ENCODE measurements at places on chromosomes 5 and 9.
A peak's percentile ranks its signal among the peaks of the same experiment; 100 is the strongest.

- no peak for DNase-seq
Observed at GRCh38 chr5:10596310-10596703, 32.4 kb downstream of the ANKRD33B start.

DNA sequence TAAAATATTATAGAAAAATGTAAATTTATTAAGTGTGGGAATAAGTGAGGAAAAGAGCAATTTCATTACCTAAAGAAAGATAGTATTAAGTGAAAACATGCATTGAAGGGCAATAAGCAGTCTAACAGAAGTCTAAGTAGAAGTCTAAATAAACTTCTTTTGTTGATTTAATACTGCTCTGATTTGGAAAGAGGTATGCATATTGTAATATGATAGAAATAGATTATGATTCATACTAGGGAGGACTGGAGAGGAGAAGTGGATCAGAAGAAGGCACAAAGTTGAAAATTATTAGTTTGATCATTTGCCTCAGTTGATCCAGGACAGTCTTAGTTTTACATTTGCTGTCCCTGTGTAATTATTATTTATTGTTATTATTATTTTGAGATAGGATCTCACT lies 6.6 kb upstream of the ERBIN start:
- peak; percentile 55 for DNase-seq

DNA sequence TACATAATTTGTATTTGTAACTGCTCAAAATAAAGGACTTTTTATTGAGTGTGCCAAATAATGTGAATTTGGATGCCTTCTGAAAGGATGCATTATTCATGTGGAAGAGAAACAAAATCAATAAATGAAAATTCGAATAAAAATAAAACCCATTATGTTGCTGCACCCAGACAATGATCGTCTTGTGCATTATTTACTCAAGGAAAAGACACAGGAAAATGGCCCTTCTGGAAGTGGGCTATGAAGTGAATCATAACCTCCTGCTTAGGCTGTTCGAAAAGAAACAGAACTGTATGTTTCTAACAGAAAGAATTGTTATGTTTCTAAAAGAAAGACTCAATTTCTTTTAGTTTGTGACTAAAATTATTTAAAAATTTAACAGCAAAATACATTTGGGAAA lies 168.9 kb upstream of the NFIB start:
- DNase-seq: no peak

DNA sequence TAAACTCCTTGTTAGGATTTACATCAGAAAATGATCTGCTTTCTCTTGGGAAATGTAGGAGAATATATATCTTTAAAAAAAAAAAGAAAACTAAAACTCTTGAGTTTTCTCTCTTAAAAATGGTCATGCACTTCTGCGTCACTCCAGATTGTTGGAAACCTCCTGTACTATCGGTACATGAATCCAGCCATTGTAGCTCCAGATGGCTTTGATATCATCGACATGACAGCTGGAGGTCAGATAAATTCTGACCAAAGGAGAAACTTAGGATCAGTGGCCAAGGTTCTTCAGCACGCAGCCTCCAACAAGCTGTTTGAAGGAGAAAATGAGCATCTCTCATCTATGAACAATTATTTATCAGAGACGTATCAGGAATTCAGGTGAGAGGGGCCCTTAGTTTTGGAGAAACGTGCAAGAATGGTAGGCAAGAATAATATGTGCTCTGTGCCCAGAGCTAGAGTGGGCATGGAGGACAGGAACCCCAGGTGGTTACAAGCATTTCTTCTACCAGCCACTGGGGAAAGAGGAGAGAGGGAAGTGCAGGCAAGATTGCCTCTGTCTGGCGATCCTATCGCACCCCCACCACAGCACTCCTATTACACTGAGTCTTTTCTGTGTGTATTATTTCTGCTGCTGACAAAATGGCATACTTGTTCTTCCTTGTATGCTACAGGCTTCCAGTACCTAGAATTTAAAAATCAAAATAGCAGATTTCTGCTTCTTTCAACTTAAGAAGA lies 41.4 kb upstream of the F2R start:
- no peak for DNase-seq

DNA sequence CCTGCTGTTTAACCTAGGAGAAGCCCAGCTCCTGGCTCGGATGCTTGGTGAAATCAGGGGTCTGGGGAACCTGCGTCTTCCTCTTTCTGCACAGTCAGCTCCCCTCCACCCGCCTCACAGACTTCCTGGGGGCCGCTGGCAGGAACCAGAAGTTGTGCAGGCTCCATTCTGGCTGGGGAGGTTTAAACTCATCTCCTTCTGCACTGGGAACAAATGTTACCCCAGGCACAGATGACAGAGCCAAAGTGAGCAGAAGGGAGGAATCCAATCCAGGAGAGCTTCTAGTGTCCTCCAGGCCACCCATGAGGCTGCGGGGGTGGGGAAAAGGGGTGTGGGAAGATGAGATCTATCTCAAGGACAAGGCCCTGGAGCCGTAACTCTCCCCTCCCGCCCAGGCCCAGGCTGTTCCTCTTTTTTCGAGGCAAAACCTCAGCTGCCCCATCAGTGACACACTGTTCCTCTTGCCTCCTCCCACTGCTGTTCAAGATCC lies 31.2 kb downstream of the KCNMB1 start:
- DNase-seq: no peak

DNA sequence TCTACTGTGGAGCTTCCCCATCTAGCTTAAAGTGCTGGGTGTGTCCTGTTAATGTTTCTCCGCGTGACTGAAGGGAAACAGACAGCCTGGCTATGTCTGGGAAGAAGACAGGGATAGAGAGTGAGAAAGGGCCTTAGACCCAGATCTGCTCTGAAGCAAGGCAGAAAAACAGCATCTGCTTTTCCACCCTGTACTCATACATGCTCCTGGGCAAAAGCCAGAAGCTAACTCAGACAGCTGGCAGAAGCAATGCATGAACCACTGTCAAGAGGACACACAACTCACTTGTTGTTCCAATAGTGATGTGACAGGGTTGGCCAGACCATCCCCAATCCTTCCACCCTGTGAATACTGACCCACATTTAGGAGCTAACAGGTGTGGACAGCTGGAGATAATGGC lies 63.3 kb downstream of the DPYSL3 start:
- DNase-seq: peak; percentile 32

GRCh38 chr9:107242073-107243030 lies 40.7 kb upstream of the RAD23B start:
- DNase-seq: no peak

DNA sequence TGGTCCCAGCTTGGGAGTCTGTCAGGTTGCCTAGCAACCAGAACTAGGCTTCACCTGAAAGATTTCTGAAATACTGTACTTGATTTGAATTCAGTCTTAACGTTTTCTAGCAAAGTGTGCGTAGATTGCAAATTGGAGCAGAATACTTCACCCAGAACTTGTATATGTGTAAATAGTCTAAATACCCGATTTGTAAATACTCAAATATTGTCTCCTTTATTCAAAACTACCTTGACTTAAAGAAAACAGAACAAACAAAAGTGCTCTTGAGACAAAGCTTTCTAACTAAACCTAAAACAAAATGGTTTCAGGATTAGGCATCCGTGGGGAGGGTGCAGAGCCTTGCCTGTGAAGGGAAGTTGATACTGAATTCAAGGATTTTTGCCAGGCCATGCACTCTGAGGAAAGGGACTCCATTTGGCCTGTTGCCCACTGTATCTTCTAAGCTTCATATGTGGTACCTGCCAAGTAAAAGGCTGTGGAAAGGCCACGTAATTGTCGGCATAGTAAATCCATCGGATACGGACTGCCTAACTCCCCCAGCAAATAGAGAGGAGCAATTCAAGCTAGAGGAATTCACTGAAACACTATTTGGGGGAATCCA lies 744 bp upstream of the HMGCS1 start:
- DNase-seq: peak; percentile 4

DNA sequence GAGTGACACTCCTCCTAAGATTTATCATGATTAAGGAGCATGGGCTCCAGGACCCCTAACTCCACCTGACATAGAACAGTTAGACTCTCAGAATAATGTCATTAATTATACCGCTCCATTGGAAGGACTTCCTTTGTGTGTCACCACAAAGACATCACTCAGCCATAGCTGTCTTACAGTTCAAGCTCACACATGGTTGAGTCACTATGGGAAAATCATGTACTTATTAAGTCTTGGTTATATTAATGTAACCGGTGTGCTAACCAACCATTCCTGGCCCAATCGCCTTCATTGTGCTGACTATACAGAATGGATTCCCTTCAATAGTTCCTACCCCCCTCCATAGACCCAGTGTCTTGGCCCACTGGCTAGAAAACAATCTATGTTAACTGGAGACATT lies 10.9 kb upstream of the MCCC2 start:
- DNase-seq: no peak

GRCh38 chr5:3741374-3741770 lies 145.7 kb downstream of the IRX1 start:
- no peak for DNase-seq

DNA sequence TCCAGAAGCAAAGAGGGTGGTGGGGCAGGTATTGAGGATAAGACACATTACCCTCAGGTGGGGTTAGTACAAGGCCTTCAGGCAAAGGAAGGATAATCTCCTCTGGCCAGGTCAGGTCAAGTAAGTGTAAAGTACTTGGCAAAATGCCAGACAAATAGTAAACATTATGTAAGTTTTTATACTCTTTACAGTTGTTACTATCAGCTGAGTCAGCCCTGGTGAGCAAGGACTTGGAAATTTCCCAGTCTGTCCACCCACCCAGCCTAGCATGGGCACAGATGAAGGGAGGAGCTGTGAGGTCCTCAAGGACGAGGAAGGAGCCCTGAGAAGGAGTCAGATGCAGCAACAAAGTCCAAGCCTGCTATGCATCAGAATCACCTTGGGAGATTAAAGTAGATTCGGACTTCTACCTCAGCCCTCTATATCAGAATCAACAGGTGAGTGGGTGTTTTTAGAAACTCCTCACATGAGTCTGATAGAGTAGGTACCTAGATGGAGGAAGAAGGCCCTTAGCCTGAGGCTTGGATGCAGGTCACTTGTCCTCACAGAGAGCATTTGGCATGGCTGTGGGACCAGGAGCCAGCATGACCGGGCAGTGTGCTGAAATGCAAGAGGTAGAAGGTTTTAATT lies 50.2 kb upstream of the BARX1 start:
- DNase-seq: no peak

DNA sequence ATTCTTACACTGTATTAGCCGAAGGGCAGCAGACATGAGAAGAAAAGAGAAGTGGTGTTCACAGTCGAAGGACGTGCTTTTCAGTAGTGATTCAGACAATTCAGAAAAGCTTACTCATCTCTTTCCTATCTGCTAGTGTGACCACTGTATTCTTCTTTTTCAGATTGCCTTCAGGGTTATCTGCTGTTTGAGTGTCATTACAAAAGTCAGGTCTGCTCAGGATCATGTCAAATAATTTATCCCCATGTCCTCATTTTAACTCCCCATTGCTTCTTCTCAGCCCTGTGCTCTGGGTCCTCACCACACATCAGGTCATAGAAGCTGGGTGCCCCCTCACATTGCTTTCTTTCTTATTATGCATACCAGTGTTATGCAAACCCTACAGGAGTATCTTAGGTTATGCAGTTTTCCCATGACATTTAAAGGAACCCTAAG lies 394.0 kb downstream of the CETN3 start:
- no peak for DNase-seq

- peak; percentile 26 for DNase-seq
Observed at GRCh38 chr5:179406031-179406961, 61.0 kb upstream of the ADAMTS2 start.

DNA sequence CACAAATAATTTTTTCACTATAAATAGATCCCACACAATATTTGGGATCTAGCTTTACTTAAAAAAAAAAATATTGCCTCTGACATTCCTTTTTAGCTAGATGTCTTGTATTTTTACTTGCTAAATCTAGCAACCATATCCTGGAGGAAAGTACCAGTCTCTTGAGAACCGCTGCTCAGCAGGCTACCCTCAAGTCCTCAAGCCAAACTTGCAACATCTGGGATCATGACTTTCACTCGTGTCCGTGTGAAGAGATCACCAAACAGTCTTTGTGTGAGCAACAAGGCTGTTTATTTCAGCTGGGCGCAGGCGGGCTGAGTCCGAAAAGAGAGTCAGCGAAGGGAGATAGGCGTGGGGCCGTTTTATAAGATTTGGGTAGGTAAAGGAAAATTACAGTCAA lies 180.3 kb upstream of the FER start:
- no peak for DNase-seq

GRCh38 chr5:178649580-178649979 lies 22.7 kb upstream of the CLK4 start:
- no peak for DNase-seq

DNA sequence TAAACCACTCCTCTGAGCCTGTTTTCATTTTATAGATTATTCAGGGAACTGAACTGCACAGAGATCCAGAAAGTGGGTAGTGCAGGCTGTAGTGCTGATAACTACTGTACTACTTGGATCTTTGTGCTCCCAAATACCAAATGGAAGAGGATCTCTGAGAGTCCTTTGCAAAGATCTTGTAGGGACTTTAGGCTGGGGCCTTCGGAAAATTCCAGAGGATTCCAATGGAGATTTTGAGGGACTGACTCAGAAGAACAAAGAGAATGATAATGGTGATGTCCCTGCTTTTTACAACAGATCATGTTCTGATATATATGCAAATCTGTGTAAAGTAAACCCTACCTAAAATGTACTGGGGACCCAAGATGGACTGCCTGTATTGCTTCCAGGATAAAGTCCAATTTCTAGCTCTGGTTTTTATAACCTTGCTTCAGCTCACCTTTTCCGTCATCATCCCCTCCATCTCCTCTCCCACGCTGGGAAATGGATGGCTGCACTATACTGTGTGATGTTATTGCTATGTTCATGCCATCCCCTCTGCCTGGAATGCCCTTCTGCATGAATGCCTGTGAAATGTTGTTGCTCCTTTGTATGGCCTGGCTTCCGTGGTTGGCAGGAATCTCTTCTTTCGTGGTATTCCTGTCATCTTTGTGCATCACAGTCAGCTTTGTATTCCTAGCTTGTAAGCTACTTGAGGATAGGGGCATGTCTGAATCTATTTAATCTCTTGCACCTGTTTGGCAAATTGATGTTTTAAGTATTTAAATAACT lies 9.7 kb upstream of the PSMD5 start:
- no peak for DNase-seq

DNA sequence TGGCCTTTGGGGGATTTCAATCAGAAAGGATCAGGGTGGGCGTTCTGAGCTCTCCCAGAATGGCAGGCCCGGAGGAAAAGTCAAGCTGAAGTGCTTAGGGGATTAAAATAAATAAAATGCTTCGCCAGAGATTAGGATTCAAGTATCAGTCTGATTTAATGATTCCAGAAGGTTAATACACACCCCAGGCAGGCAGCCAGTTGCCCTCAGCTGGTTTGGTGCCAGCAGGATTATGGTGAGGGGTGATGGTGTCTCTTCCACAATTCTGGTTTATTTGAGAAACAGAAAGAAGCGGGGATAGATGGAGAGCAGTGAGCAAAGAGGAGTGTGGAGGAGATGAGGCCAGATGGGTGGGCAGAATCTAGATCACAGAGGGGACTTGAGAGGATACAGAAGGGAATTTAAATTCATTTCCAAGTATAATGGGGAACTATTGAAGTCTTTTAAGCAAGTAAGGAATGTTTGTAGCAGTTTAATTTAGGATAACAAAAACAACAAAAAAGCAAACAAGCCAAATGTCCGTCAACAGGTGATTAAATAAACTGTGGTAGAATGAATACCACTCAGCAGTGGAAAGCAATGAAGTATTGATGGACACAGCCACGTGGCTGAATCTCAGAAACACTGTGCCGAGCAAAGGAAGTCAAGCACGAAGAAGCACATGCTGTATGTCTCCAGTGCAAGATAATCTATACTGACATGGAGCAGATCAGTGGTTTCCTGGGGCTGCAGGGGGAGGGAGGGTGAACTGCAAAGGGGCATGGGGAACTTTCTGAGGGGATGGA lies 297.7 kb downstream of the MSX2 start:
- no peak for DNase-seq

- DNase-seq: no peak
Observed at GRCh38 chr5:2656206-2656605, 95.3 kb downstream of the IRX2 start.
